ENCODE measurements at places on chromosomes 3 and 15.

DNA sequence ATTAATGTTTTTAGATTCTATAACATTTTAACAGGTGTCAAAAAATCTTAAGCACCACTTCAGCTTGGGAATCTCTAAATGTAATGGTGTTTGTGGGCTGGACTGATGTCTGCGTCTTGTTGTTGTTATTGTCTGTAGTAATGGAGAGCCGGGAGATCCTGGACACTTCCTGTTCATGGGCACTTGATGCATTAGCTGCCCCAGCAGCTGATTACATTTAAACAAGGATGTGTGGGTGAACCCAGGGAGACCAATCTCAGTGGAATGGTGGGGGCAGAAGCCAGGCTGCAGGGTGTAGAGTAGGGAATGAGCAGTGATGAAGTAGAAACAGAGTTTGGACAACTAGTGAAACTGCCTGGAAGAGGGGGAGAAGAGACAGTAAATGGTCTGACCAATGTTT is 7.8 kb downstream of the CCR5AS start:
- DNase-seq: no peak

- peak; percentile 78 for DNase-seq
Observed at GRCh38 chr15:22918056-22918455, 62.1 kb downstream of the CYFIP1 start.

DNA sequence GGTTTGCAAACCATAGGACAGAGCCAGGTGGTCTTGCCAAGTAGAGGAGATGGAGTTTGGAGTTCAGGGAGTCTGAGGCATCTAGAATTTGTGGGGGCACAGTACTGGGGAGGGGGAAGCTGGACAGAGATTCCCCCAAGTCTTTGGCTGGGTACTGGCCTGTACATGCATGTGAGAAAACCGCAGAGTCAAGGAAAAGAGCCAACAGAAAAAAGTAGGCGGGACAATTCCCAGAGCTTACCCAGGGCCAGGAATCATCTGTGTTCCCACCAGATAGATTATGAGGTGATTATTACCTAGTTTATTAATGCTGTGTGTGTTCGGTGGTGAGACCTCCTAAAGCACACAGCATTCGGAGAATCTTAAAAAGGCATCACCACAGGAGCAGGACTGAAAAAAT is 11.3 kb downstream of the LYSMD4 start:
- DNase-seq: no peak

- no peak for DNase-seq
Observed at GRCh38 chr15:59005579-59005978, 18.1 kb downstream of the RNF111 start.

- peak; percentile 86 for DNase-seq
Observed at GRCh38 chr3:24145981-24146822, 201.1 kb downstream of the NR1D2 start.

GRCh38 chr3:28726840-28727239 is 378.2 kb upstream of the AZI2 start:
- peak; percentile 3 for DNase-seq

DNA sequence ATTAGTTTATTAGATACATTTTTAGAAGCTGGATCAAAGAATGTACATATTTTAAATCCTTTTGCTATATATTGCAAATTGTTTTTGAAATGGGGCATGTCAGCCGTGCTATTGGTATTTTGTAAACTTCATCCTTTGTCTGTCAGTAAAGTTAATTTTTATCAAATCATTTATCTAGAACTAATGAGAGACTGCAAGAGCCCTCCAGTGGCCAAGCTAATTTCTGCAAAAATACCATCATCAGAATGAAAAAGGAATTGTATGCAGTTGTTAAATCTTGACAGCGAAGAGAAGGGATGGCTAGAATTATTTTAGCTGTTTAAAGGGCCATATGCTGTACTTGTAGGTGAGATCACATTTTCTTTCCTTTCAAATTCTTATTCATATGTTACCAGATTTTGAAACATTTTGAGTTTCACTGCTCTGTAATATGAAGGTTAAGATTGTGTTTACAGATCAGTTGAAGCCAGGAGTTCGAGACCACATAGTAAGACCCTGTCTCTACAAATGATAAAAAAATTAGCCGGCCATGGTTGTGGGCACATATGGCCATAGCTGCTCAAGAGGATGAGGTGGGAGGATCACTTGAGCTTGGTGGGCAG is 8.1 kb upstream of the CLDN11 start:
- peak; percentile 64 for DNase-seq

DNA sequence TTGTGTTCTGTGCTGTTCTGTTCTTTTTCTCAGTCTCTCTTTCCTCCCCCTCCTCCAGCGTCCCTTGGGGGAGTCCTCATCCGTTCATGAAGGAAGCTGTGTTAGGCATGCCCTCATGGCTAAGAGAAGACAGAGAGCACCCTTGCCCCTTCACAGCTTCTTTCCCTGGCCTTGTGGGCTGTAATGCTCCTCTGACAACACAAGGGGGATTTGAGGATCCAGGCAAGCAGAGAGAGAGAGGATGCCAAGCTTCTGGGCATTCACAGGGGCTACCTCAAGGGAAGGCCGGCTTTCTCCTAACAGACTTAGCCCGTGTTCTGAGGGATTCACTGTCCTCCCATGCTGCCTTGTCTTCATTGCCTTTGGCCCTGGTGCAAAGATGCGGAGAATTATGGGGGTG is 389.5 kb downstream of the LRTM1 start:
- peak; percentile 18 for DNase-seq

GRCh38 chr3:71690341-71690841 is 34.8 kb downstream of the EIF4E3 start:
- DNase-seq: peak; percentile 65

- DNase-seq: peak; percentile 15
Observed at GRCh38 chr3:39106281-39106811, 1.1 kb downstream of the GORASP1 start.

DNA sequence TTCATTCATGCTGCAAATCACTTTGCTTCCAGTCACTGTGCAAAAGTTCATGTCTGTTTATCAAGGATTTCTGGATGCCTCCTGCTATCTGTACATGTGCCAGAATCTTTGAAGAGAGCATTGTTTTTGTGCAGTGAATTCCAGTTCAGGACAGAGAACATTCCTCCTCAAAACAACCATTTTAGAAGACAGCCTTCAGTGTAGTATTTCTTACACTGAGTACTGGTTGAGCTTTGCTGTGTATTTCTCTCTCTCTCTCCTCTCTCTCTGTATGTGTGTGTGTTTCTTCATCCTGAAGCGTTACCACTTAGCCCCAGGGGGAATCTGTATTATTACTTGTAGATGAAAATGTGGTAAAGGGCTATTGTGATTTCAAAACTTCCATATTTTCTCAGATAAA is 123.8 kb upstream of the CHL1 start:
- no peak for DNase-seq

DNA sequence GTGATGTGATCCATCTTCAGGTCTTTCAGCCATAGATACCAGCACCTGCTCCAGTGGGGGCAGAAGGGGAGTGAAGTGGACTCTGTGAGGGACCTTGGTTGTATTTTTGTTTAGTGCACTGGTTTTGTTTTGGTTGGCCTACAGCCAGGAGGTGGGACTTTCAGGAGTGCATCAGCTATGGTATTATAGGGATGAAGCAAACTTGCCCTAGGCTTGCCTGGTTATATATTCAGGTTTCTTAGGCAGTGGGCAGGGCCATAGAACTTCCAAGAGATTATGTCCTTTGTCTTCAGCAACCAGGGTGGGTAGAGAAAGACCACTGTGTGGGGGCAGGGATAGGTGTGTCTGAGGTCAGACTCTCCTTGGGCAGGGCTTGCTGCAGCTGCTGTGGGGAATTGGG is 337.3 kb upstream of the SGO1 start:
- DNase-seq: no peak

GRCh38 chr3:48222616-48223513 is at the start of gene CAMP:
CAMP (plus strand) TSS chr3:48223495; CDS start chr3:48223512, 17 bp downstream.
- DNase-seq: peak; percentile 84

- peak; percentile 40 for DNase-seq
Observed at GRCh38 chr15:60477916-60478565, 901 bp downstream of the ICE2 start.

DNA sequence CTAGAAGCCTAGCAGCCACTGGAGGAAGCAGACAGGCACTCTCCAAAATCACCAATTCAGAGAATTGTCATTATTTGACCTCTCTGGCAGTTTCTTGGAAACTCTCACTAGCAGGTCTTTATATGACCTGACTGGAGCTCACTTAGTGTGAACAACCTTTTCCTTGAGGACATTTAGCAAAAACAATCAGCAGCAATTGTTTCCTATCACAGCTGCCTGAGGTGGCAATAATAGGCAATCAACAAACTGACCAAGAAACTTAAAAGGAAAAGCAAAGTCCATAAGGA is 162.4 kb upstream of the STT3B start:
- no peak for DNase-seq

DNA sequence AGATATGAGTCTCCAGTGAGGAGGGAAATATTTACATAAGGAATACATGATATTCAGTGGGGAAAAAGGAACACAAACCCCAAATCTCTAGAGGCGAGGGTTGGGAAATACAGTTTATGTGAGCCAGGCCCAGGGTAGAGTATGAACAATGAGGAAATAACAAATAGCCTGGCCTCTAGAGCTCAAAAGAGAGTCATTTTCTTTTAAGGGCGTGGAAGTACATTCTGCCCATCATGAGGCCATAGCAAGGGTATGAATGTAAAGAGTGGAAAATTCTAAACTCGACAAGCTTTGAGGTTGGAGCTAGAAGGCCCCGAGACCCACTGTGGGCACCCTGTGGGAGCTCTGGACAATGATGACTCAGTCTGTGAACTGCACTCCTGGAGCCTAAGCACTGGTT is 27.8 kb upstream of the IGF2BP2 start:
- DNase-seq: peak; percentile 33

- peak; percentile 86 for DNase-seq
Observed at GRCh38 chr15:63348392-63348791, 33.3 kb downstream of the CA12 start.

DNA sequence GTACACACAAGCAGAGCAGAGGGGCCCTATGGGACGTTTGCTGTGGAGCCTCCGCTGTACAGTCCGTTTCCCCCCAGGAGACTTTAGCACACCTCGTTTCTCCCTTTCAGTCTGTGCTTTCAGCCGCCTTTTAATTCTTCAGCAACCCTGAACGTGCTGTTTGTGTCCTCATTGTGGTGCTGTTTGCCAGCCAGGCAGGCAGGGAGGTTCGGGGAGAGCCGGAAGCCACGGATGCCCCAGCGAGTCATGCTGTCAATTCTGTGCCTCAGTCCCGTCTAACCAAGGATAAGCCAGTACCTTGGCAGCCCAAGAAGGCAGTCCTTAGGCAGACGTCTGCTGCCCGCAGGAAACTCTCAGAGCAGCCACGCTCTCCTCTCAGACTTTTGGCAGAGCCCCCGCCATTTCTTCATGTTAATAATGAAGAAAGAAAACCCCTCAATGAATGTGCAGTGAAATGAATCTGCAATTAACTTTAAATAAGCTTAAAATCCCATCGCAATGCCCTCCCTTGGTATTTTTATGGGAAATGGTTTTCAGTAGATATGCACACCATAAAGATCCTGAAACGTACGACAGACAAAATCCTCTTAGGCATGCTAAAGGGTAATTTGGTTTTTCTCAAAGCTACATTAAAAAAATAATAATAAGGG is 158.6 kb downstream of the UACA start:
- peak; percentile 65 for DNase-seq

DNA sequence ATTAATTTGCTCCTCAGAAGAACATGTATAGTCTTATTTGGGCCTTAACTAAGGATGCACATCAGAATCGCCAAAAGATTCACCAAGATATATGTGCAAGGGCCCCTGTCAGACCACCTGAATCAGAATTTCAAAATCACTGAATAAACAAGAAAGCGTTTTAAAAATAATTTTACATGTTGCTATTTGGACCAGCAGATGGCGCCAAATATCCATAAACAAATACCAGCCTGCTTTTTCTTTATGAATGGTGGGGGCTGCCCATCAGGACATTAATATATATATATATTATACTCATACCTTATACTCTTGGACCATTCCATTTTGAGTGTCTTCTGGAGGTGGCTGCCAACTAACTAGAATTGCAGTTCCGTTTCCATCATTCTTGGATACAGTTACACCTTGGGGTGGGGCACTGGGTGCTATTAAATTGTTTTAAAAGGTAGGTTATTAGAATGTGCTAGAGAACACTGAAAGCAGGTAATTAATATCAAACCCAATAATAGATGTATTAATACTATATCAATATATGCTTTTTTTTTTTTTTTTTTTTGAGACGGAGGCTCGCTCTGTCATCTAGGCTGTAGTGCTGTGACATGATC is 1108.3 kb downstream of the ROBO1 start:
- DNase-seq: peak; percentile 20

- DNase-seq: peak; percentile 38
Observed at GRCh38 chr3:46895204-46895660, 17.7 kb downstream of the PTH1R start.

DNA sequence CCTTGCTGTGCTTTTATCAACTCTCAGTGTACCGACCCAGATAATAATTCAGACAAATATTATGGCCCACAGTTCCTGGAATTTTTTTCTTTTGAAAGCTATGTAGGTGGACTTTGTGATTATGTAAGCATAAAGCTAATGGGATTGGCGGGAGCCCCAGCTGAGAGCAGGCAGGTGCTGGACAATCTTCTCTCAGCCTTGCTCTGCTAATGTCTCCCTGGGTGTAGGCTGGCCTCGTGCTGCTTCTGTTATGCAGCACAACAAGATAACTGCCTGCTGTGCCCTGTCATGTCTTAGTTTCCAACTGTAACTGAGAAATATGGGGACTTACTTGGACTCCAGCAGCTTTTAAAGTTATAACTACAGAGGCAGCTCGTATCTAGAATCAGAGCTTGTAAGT is 415.0 kb downstream of the PDCD6IP start:
- DNase-seq: no peak

DNA sequence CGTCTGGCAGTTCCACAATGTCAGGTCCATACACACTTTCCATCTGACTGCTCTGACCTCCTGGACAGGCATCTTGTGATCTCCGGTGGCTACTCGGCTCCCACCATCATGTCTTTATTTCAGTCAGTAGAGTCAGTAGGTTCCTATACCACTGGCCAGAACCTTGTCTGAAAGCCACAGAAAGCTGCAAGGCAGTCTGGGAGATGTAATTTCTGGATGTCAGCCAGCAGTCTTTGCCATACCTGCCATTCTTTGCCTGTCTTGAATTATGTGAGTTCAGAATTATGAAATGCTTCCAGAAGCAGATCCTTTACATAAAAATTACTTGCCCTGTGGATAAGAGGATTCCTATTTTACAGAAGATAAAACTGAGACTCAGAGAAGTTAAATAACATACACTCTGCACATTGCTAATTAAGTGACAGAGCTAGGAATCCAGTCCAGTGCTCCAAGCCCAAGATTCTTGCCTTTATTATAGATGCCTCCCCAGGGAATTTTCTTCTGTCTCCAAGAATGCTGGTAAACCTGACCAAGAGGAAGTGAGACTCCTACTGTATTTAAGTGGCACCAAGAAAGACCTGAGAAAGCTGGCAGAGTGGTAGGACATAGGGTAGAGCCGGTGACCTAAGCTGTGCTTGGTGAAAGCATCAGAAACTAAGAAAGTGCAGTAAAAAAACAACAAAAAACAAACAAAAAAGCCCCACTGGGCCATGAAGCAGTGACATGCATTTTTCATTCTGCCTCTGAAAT is 75.6 kb downstream of the IQCH start:
- no peak for DNase-seq

DNA sequence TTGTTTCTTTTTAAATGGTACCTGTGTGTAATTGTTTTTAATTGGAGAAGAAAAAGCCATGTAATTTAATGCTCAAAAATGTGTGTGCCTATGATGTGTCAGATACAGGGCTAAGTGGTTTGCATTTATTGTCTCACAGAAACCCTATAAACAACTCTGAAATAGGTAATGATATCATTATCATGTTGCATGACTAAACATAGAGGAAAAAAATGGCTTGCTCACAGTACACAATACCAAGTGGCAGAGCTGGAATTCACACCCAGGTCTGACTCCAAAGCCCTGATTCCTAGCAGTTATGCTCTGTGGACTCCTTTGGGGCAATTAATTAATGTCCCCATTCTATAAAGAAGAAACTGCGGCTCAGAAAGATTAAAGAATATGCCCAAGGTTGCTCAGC is 237.4 kb upstream of the TRIM42 start:
- peak; percentile 74 for DNase-seq
